ENCODE measurements at places on chromosomes 16 and 17.

GRCh38 chr17:47907932-47908562 lies 12.0 kb downstream of the SP2 start:
- no peaks in the 10 kb centered on the region for H3K27me3 ChIP-seq
- no peak overlapping the region for H3K4me3 ChIP-seq
- peak overlapping the region; percentile 7 for H3K27ac ChIP-seq
- H3K36me3 ChIP-seq, result no peaks in the 10 kb centered on the region
- H3K4me1 ChIP-seq, result peaks cover 27% of the 10 kb centered on the region

DNA sequence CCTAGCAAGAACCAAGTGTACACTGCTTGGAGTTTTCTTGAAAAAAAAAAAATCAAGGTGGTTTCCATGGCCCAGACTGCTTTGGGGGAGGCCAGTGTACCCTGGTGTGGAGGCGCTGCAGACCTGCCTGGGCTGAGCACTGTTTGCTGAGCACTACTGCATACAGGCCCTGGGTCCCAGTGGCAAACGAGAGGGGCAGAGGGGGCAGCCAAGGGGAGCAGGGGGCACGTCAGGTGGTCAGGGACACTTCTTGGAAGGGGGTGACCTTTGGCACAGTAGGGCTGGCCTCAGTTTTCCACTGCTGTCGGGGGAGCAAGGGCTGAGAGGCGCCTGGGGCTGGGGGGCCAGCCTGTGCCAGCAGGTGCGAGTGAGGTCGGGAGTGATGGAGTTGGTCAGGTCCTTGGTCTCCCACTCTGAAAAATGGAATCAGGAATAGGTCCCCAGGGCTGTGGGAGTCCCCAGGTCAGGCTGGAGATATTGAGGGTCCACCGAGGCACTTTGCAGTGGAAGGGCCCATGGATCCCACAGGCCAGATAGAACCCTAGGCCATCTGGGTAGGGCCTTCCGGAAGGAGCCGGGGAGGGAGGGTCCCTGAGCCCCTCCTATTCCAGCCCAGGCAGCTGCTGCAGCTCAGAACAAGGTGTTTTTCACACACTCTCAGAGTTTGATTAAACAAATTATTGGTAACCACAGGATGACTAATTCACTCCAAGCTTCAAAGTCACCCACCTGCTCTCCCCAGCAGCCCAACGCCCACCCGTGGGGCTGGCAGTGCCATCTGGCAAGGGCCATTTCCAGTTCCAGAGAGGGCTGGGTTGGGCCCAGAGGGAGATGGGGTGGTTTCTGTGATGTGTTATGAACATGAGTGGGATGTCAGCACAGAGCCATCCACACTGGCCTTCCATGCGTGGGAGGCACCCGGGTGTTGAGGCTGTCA lies 3.5 kb downstream of the ZFPM1 start:
- H3K4me1 ChIP-seq, result peaks cover 21% of the 10 kb centered on the region
- no peaks in the 10 kb centered on the region for H3K36me3 ChIP-seq
- H3K27ac ChIP-seq, result peak overlapping the region; percentile 96
- H3K4me3 ChIP-seq, result peak overlapping the region; percentile 94

DNA sequence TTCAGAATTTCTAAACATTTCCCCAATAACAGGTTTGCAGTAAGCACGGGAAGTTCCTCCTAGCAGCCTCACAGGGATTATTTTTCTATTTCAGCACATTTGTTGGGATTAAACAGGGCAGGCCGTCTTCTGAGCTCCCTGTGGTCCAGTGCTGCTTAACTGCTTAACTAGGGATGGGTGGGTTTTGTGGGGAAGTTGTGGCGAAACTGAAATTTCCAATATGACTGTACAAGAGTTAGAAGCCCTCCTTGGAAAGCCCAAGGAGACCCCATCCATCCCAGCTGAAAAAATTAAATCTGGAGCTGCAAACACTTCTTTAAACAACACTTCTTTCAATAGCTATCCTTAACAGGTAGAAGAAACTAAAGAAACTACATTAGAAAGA lies 22.2 kb downstream of the FAM117A start:
- H3K27me3 ChIP-seq, result no peaks in the 10 kb centered on the region
- peak overlapping the region; percentile 97 for H3K27ac ChIP-seq
- peaks cover 8% of the 10 kb centered on the region for H3K36me3 ChIP-seq
- peak overlapping the region; percentile 93 for H3K4me3 ChIP-seq
- peaks cover 84% of the 10 kb centered on the region for H3K4me1 ChIP-seq

- no peaks in the 10 kb centered on the region for H3K27me3 ChIP-seq
- no peak overlapping the region for H3K4me3 ChIP-seq
- no peak overlapping the region for H3K27ac ChIP-seq
- peak; percentile 51 for DNase-seq
Observed at GRCh38 chr17:29571486-29571882, 3.0 kb downstream of the TP53I13 start.

DNA sequence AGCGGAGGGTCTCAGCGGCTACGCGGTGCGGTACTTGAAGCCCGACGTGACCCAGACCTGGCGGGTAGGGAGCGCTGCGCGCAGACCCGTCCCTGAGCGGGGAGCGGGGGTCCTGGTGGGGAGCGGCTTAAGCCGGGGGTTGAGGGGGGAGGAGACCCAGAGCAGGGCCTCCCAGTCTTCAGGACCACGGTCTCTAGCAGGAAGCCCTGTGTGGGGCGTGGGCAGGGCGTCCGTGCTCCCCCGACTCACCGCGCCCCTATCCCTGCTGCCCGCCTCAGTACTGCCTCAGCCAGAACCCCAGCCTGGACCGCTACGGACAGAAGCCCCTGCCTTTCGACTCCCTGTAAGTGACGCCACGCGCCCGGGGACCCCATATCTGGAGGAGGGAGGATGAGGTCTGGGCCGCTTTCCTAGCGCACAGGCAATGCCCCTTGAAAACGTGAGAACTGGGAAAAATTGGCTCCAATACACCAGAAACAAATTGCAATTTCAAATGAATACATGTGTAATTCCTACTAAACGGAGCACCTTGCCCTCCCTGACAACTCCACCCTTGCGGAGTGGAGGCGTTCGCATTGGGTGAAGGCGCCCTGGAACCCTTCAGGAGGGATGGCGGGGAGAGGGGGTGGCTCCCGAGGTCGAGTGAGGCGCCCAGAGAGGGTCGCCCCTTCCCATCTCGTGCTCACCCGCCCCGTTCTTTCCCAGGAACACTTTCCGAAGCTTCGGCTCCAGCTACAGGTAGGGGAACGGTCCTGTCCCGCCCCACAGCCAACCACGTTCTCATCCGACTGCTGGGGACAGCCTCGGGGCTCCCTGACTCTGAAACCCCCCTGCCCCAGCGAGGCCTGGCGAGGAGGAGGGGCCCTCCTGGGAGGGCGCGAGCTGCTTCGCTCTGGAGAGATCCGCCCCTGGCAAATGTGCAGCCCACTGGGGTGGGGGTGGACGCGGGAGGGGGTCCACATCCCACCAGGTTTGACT lies 14.6 kb upstream of the CNGB1 start:
- no peaks in the 10 kb centered on the region for H3K36me3 ChIP-seq
- peak overlapping the region; percentile 43 for H3K27ac ChIP-seq
- DNase-seq, result peak; percentile 37
- H3K4me3 ChIP-seq, result peak overlapping the region; percentile 85
- H3K27me3 ChIP-seq, result no peaks in the 10 kb centered on the region
- no peaks in the 10 kb centered on the region for H3K4me1 ChIP-seq

DNA sequence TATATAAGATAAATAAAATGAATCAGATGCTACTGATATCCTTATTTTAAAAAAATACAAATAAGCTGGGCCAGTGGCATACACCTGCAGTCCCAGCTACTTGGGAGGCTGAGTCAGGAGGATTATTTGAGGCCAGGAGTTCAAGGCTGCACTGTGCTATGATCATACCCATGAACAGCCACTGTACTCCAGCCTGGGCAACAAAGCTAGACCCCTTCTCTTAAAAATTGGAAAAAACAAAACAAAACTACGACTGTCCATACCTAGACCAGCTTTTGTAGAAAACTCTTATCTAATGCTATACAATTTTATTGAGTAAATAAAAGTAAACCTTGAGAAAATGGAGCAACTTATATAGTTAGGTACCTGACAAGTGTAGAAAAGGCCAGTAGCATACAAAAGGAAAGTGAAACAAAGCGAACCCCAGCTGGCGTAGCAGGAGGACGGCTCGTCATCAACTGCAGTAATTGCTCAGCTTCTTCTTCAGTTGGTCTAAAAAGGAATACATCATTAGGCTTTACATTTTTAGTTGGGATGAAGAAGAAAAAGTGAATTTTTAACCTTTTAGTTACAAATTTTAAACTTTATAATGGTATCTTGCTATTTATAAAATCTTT lies 23.6 kb downstream of the INTS2 start:
- peak overlapping the region; percentile 71 for H3K27ac ChIP-seq
- H3K4me1 ChIP-seq, result peaks cover 7% of the 10 kb centered on the region
- peaks cover 21% of the 10 kb centered on the region for H3K36me3 ChIP-seq
- H3K27me3 ChIP-seq, result no peaks in the 10 kb centered on the region
- no peak for DNase-seq

GRCh38 chr17:47304186-47304585 lies 19.6 kb upstream of the EFCAB13 start:
- H3K4me3 ChIP-seq, result no peak overlapping the region
- no peak for DNase-seq
- H3K27ac ChIP-seq, result no peak overlapping the region
- H3K36me3 ChIP-seq, result peaks cover 4% of the 10 kb centered on the region
- H3K27me3 ChIP-seq, result no peaks in the 10 kb centered on the region
- peaks cover 11% of the 10 kb centered on the region for H3K4me1 ChIP-seq
